ENCODE measurements at places on chromosomes 4 and X.

DNA sequence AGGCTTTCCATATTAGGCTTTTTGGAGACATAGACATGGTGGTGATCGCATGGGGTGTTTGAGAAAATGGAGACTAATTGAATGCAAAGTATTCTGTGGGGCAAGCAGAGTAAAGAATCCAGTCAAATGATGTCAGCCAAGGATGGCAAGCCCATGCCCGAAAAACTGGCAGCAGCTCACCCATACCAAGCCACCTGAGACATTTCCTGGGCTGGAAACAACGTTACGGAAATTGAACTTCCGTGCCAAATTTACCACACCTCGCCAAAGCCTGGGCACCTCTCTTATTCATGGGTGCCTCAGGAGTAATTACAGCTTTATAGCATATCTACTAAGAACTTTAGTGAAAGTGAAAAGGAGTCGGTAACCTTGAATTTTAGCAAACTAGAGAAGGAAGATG is 166.4 kb downstream of the CBR4 start:
- DNase-seq: no peak

DNA sequence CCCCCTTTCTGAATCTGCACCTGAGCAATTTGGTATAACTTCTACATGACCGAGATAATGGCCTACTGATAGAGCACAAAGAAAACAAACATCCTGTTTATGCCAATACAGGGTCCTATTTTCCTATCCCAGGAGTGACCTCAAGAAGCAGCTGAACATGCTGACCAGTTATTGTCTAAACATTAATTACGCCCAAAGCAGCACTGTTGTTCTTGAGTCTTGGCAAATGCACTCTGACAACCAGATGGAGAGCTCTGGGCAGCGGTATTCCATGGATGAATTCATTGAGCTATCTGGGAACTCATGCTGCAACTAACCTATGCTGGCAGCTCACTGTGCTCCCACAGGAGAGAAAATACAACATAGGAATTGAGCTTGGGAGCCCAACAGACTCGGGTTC is 52.6 kb downstream of the PCYT1B start:
- no peak for DNase-seq

- no peak for DNase-seq
Measured at GRCh38 chrX:125654501-125654900, 334.8 kb downstream of the TEX13C start.

DNA sequence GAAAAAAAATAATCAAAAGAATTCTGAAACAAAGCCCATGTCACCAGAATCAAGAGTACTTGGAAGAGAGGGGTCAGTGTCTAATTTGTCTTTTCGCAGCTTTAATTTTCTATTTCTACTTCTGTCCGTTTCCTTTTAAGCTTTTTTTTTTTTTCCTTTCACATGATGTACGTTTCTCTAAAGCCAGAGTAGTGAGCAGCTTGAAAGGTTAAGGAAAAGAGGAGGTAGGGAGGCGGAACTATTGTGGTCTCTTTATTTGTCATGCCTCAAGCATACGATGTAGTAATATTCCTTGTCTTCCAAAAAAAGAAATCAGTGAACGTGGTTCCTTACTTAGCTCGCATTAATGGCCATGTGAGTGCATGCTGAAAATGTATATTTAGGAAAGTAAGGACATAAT is 311.5 kb downstream of the TENM3 start:
- no peak for DNase-seq

- no peak for DNase-seq
Measured at GRCh38 chr4:151489462-151490203, 80.7 kb downstream of the FHIP1A start.

DNA sequence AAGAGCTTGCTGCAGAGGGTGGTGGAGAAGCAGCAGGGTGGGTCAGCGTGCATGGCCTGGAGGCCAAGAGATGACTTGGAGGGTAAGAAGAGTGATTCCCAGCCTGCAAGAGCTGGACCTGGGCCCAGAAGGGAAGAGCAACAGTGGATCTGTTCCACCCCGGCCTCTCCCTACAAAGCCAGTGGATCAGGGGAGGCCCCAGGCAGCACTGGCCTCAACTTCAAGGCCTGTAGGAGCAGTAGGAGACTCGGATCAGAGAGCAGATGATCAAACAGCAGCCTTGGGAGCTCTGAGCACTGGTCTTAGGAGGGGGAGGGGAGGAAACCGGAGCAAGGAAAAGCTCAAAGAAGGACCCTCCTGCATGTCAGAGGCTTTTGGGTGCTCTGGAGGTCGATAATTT is 7.6 kb downstream of the L1CAM start:
- no peak for DNase-seq

DNA sequence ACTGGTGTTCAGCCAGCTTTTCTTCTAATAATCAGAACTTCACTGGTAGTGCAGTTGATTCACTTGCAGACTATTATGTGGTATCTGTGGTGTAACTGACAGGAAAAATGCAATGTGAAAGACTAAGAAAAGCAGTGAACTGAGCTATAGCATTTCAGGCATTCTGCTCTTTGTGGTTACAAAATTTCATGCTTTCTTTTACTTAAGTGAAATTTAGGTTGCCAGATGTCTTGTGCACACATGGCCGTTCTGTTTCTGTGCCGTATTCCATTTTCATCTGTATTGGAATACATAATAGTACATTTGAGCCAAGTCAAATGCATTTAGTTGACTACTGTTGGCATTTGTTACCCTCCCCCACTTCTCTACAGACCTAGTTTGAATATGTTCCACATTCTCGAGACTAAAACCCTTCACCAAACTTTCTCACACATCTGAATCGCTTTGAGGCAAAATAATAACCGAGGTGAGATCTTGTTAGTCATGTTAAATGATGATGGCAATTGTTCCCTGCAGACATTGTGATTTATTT is 8.2 kb downstream of the RTL3 start:
- DNase-seq: no peak

DNA sequence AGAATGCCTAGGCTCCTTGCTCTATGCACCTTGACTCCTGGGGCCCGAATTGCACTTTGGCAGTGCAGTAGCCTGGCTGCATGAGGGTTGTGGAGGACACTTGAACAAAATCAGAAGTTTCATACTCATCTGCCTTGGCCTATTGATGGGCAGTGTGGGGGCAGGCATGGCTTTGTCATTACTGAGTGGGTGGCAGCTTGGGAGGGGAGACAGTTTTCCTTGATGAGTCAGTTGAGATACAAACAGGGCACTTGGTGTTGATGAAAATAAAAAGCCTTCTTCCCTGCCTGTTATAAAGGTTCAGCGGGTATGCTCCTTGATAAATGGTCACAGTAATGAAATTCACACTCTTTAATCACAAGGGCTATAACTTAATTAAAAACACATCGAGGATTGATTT is 126.8 kb upstream of the MAMLD1 start:
- DNase-seq: no peak

GRCh38 chr4:103364083-103364482 is 165.9 kb upstream of the CENPE start:
- DNase-seq: no peak

GRCh38 chr4:6688879-6689505 is 4.7 kb upstream of the S100P start:
- DNase-seq: no peak

GRCh38 chr4:15402974-15403373 is 24.9 kb upstream of the C1QTNF7 start:
- no peak for DNase-seq

DNA sequence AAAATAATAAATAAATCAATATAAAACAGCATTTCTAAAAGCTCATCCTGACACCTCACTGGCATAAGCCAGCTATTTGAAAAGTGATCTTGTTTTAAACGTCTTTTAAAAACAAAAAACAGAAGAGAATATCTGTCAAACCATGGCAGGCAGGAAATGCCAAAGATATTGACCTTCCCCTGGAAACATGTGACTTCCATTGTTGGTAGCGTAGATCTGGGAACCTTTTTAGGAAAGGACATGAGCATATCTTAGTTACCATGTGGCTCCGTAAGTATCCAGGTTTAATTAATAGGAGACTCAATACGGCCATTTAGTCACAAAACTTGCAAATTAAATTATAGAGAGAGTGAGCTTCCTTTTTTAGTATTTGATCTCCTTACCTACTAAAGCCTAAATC is 83.0 kb upstream of the KLHL4 start:
- no peak for DNase-seq

- DNase-seq: no peak
Measured at GRCh38 chr4:54281054-54281766, 52.1 kb downstream of the PDGFRA start.

- no peak for DNase-seq
Measured at GRCh38 chrX:39679497-39680157, 418.1 kb downstream of the BCOR start.

DNA sequence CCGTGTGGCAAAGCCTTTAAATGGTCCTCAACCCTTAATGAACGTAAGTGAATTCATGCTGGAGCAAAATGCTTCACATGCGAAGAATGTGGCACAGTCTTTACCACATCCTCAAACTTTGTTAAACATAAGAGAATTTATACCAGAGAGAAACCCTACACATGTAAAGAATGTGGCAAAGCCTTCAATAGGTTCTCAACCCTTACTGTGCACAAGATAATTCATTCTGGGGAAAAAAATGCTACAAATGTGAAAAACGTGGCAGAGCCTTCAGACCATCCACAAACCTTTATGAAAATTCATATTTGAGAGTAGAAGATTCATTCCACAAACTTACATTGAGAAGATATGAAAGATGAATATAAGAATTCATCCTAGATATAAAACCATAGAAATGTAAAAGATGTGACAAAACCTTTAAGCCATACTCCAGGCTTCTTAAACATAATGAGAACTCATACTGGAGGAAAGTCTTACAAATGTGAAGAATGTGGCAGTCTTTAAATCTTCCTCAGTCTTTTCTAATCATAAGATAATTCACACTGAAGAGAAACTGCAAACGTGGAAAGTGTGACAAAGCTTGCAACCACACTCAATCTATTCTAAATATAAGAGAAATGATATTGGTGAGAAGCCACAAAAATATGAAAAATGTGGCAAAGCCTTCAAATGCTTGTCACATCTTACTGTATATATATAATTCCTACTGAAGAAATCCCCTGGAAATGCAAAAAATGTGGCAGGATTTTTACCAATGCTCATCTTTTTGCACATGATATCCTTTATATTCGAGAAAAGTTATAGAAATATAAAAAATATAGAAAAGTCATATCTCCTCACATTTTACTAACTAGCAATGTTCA is 36.9 kb downstream of the ZNF141 start:
- DNase-seq: no peak

- DNase-seq: no peak
Measured at GRCh38 chr4:38582889-38583470, 81.0 kb upstream of the KLF3 start.

DNA sequence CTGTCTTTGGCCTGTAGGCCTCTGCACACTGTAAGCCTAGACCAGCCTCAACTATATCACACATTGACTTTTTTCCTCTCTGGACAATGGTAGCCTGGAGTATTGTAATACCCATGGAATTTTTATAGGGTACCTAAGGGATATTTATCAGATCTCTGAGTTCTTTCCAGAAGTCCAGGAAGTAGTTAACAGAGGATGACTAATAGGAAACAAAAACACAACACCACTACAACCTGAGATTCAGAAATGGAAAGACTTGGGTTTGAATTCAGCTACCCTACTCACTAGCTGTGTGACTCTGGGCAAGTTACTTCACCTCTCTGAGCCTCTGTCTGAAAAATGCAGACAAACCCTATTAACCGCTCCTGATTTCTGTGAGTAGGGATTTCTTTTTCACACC is 7.7 kb upstream of the STX18 start:
- DNase-seq: no peak

GRCh38 chr4:112860830-112861690 is 188.4 kb upstream of the ANK2 start:
- DNase-seq: no peak

DNA sequence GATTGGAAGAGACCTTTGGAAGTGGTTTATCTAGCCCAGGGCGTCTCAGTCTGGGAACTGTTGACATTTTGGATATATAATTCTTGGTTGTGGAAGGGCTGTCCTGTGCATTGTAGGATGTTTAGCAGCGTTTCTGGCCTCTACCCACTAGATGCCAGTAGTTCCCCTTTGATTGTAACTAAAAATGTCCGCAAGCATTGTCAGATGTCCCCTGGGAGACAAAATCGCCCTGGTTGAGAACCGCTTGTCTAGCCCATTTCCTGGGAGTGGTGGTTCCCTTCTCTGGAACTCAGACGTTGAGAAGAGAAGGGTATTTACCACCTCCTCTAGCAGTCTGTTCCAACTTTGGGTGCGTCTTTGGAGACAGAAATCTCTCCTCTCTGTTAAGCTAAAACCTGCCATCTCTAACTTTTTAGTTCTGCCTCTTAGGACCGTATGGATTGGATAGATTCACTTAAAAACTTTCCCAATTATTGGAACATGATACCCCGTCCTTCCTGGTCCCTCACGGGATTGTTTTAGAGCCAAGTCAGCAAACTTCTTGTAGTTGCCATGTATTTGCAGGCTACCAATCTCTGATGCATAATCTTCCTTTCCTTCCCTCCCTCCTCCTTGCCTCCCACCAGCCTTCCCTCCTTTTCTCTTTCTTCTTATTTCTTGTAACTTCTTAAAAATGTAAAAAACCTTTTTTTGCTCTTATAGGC is 13.9 kb downstream of the TMEM165 start:
- no peak for DNase-seq

DNA sequence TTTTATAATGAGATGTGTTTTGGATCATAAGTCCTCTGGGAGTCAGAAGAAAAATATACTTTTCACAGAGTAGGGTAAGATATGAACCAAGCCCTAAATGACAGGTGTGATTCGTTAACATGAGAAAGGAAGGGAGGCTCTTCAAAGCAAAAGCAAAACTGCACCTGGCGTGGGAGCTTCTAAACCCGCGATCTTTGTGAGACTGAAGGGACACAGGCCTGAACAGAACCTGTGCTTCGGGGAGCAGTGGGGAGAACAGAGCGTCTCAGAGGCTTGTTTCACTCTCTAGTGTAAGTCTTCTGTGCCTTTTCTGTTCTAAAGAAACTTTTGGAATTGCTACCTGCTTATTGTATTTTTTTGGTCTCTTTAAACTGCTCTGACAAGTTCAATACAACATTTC is 30.2 kb upstream of the CYP4V2 start:
- DNase-seq: no peak

DNA sequence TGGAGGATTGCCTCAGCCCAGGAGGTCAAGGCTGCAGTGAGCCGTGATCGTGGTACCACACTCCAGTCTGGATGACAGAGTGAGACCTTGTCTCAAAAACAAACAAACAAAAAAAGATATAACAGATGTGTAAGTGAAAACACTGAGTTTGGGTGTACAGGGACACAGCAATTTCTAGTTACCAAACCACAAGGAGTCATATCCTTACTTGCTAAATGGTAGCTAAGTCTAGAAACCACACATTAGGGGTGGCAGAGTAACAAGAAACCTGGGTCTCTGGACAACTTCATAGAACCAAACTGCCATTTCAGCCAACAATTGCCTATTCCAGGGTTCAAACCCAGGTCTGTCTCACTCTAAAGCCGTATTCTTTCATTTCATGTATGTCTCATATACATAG is 20.8 kb downstream of the PPEF2 start:
- DNase-seq: no peak

DNA sequence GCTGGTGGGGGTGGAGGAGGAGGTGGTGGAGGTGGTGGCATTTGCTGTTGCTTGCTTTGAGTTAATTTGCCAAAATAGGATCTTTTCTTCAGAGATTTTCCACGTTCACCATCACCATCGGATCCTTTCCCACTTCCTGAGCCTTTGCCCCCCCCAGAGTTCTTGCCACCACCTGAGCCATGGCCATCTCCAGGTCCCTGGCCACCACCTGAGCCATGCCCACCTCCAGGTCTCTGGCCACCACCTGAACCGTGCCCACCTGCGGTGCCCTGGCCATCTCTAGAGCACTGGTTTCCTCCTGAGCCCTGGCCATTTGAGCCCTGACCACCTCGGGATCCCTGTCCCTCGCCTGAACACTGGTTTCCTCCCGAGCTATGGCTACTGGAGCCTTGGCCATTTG is 1.9 kb downstream of the IRS4 start:
- DNase-seq: no peak
